ENCODE measurements at places on chromosomes 12 and 14.

GRCh38 chr14:68788996-68789820, 3.7 kb downstream of the ZFP36L1 start:
- peak; percentile 84 for DNase-seq

- no peak for DNase-seq
Observed at GRCh38 chr12:1289371-1290155, 298.5 kb downstream of the ERC1 start.

- no peak for DNase-seq
Observed at GRCh38 chr14:94312481-94313246, 10.5 kb downstream of the SERPINA6 start.

- DNase-seq = no peak
Observed at GRCh38 chr12:124620606-124621295, 53.3 kb upstream of the NCOR2 start.

DNA sequence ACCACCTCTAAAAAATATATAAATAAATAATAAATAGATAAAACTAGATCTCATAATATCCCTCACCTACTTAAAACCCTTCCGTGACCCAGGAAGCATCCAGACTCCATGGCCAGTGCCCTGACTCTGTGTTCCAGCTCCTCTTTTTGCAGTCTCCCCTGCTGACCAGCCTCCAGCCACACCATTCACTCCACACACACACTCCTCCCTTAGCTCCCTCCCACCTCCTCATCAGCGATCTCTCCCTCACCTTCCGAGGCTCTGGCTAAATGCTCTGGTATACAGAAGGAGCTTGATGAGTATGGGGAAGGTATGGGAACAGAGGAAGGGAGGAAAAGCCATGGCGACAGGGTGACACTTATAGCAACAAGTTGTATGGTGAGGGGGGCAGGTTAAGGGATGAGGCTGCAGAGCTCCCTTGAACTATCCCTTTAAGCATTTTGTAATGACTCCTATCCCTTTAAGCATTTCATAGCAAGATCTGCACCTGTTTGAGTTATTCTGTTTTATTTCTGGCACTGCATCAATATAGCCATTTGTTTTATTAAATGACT, 26.1 kb upstream of the EIF4B start:
- DNase-seq = no peak

DNA sequence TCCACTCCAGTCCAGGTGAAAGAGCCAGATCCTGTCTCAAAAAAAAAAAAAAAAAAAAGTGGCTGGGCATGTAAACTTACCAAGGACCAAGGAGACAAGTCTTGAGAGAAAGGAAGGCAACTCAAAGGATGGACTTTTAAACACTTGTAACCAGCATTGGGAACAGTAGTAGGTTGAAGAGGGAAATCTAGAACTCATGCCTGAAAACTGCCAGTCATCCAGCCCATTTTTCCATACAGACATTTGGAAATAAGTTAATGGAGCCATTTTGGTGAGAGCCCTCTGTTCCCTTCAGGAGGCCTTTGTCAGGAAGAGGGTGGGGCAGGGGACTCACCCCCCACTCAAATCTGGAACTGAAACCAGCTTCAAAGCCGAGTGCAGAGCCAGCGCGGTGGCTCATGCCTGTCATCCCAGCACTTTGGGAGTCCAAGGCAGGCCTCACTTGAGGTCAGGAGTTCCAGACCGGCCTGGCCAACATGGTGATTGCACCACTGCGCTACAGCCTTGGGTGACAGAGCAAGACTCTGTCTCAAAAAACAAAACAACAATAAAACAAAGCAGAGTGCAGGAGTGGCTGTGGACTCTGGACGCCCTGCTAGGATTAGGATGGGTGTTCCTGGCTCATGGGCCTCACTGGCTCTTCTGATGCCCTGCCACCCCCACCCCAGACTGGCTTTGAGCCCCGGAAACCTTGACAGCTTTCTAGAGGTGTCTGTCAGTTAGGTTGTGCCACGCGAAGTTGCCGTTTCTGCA, 1.6 kb upstream of the MLXIP start:
- no peak for DNase-seq

GRCh38 chr14:24463884-24464785, 21.6 kb upstream of the SDR39U1 start:
- DNase-seq = no peak

- DNase-seq = no peak
Observed at GRCh38 chr12:49461221-49461620, 77.6 kb upstream of the KCNH3 start.

DNA sequence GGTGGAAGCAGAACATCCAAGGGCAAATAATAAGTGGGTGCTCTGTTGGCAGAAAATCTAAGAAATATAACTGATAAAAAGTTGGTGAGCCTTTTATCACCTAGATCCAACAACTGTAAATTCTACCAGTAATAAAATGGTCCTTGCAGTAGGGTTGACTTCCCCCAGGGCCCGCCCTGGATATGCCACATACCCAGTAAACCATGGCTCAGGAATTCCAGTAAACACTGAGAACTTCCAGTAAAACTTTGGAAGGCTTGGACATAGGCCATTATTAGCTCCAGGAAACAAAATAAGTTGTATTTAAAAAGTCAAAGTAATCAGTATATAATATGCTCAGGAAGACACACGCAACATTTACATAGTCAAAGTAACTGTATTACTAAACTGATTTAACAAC, 402.2 kb downstream of the BCAT1 start:
- no peak for DNase-seq

DNA sequence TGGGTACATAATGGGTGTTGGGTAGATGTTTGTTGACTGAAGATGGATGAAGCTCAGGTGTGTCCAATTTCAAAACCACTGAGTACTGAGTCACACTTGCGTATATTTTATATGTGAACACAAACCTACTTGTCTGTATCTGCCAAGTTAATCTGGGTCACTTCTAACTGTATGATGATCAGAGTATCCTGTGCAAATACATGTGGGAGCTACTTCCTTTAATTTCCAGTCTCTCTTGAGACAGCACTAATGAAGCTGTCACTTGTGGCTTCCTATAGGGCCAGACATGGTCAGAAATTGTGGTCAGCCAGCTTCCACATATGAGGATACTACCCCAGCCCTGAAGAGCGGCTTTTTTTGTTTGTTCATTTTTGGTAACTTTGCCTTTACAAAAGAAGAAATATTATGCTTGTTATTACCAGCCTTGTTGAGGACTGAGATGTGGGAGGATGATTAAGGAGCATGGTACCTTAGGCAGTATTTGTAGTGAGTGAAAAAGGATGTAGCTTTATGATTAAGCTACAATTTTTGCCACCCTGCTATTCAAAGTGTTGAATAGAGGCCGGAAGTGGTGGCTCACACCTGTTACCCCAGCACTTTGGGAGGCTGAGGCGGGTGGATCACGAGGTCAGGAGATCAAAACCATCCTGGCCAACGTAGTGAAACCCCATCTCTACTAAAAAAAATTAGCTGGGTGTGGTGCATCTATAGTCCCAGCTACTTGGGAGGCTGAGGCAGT, 32.4 kb downstream of the PLXNC1 start:
- no peak for DNase-seq

DNA sequence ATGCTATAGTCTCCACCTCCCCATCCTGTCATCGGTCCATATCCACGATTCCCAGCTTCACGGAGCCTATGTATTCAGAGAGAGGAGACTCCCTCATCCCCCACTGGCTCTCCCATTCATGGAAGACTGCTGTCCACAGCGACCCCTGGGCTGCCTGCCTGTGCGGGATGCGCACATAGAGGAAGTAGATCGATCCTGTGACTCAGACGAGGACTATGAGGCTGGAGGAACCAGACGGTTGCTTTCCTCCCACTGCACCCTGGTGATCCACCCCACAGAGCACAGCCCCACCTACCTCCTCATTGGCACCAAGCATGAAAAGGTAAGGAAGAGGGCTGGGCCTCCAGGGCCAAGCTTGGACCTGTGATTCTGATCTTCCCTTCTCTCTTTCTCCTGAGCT, 24.4 kb downstream of the PIGH start:
- no peak for DNase-seq

DNA sequence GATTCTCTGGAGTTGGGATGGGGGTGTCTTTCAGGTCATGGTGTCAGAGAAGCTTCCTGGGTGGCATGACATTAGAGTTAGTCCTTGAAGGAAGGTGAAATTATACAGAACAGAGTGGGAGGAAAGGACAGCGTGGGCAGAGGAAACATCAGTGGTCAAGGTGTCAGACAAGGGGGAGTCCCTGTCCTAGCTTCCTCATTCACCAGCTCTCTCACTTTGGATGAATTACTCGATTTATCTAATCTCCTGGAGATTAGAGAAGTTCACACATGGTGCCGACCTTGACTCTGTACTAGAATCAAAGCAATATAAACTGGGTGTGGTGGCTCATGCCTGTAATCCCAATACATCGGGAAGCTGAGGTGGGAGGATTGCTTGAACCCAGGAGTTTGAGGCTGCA, 492.9 kb downstream of the VRK1 start:
- DNase-seq = no peak

GRCh38 chr12:57629897-57630471, 3.0 kb downstream of the B4GALNT1 start:
- no peak for DNase-seq

- peak; percentile 2 for DNase-seq
Observed at GRCh38 chr14:99821519-99822508, 28.6 kb downstream of the EML1 start.

DNA sequence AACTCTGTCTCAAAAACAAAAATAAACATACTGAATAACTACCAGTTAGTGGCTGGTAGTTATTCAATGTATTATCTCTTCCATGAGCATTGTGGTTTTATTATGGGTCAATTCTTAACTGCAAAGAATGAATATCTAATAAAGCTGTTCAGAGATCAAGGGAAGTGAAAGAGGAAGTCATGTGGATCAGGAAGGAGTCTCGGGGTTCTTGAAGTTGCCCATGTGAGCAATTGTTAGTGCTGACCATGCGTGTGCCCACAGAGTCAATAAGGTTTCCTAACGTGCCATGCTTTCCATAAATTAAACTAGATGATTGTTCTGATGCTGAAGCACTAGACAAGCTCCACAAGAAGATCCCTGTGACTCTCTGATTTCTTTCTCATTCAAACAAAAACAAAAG, 136.5 kb upstream of the CPSF6 start:
- DNase-seq = no peak

GRCh38 chr12:24777359-24777758, 171.5 kb downstream of the BCAT1 start:
- DNase-seq = no peak

GRCh38 chr14:23147676-23148075, 28.6 kb upstream of the CEBPE start:
- no peak for DNase-seq

DNA sequence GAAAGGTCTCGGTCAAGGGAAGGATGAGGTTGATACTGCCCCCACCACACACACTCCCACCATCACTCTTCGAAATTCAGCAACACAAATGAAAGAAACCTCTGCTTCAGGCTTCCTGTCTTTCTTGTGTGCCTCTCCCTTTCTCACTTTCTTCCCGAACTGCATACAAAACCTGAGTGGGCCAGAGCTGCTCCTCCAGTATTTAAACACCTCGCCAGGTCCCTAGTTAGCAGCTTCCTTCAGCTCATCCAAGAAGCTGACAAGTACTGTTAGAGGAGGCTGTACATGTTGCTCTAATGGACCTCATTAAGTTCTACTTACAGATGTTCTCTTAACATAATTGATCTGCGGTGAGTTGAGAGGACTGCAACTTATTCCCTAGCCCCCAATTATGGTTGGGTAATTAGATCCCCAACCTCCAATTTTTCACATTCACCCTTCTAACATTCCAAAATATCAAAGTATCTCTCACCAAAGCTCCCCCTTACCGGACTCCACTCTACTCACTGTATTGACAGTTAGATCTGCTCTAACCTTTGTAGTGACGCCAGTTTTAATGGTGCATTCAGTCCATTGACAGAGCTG, 4.1 kb upstream of the LMO3 start:
- no peak for DNase-seq

GRCh38 chr12:64660237-64661018, 50.1 kb downstream of the RASSF3 start:
- no peak for DNase-seq

GRCh38 chr14:54474232-54474793, 14.5 kb downstream of the GMFB start:
- DNase-seq = no peak

DNA sequence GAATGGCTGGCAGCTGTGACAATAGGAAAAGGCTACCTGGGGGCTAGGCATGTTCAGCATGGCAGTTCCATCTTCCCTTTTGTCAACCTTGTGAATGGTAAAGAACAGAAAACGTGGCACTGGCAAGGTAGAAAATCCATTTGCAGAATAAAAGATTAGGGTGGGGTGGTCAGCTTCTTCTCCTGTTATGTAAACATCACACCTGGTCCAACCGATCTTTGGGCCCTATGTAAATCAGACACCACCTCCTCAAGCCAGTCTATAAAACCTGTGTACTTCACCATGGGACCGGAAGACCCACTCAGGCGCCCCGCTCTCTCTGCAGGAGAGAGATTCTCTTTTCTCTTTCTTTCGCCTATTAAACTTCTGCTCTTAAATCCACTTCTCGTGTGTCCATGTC, 19.6 kb upstream of the TMEM30B start:
- no peak for DNase-seq

GRCh38 chr14:70317969-70318634, 41.4 kb downstream of the COX16 start:
- DNase-seq = peak; percentile 78

GRCh38 chr12:94231709-94232108, 83.3 kb downstream of the PLXNC1 start:
- DNase-seq = no peak

DNA sequence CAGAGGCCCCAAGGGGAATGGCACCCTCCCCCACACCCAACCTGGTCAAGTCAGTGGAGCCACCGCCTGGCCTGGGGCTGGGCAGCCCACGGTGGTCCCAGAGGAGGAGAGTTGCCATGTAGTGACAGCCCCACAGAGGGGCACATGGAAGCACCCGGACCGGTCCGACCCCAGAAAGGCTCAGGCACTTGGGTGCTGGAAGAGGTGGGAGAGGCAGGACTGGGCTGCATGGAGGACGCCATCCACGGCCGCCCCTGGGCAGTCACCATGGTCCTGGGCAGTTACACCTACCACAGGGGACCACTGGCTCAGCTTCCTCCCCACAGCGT, 37.9 kb upstream of the TMEM179 start:
- DNase-seq = no peak

DNA sequence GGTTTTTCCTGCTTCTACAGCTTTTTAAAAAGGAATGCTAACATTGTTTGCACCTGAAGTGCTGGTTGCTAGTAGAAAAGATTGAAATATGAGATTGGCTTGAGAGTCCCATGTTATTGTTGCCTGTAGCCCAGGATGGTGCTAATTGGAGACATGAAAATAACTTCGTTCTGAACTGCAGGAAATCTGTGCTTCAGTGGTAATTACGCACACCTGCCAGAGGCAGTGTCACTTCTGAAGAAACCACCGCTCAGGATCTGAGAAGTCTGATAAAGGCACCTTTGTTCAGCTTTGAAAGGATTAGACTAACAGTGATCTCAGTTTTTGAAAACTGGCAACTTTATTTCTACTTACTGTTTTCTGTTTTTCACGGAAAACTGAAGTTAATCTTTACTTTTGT, 15.5 kb upstream of the ATP6V0A2 start:
- DNase-seq = no peak

DNA sequence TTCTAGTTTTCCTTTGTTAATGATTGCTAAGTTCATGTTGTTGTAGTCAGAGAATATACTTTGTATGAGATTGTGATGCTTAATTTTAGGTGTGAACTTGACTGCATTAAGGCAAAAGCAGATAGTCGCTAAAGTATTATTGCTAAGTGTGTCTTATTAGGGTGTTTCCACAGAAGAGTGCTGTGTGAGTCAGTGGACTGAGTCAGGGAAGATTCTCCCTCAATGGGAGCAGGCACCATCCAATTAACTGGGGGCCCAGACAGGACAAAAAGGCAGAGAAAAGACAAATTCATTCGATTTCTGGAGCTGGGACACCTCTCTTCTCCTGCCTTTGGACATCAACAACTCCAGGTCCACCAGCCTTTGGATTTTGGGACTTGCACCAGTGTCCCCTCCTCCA, 48.5 kb downstream of the BAZ1A start:
- peak; percentile 25 for DNase-seq

GRCh38 chr14:103626146-103626850, 2.7 kb upstream of the KLC1 start:
- DNase-seq = no peak
